HAP-1 (cell line): ENCODE measurements at places on chromosomes 4 and X.

GRCh38 chrX:123731987-123732669, 724 bp downstream of the THOC2 start:
- no peak for DNase-seq

- DNase-seq: no peak
Observed at GRCh38 chr4:149574971-149575370, 240.7 kb downstream of the IQCM start.

DNA sequence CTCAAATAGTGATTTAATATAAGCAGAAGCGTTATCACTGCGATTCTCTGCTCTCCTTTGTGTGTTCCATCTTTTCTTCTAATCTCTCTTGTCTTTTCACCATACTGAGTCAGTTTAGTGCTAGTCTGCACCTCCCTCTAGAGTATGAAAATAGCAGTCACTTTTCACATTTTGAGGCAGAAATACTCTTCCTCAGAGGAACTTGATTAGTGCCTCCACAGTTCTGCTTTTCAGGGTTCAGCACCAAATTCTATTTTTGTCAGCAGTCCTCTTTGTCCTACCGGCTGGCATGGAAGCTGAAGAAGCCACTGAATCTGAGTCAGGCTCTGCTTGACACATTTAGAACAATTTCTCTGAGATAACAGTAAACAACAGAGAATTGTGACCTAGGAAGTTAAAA, 49.7 kb upstream of the ANKRD17 start:
- DNase-seq: no peak

DNA sequence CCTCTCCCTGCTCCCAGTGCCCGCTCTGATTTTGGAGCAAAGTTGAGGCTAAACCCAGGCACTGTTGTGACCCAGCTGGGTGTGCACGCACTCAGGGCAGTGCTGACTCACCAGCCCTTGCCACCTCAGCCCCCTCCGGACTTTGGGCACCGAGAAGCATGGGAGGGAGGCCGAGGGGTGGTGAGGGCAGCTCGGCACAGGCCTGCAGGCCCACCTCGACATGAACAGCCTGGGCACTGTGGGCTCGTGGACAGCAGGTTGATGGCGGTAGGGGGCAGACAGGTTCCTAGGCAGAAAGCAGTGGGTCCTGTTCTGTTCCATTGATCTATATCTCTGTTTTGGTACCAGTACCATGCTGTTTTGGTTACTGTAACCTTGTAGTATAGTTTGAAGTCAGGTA, 30.9 kb downstream of the TIGD4 start:
- DNase-seq: no peak

DNA sequence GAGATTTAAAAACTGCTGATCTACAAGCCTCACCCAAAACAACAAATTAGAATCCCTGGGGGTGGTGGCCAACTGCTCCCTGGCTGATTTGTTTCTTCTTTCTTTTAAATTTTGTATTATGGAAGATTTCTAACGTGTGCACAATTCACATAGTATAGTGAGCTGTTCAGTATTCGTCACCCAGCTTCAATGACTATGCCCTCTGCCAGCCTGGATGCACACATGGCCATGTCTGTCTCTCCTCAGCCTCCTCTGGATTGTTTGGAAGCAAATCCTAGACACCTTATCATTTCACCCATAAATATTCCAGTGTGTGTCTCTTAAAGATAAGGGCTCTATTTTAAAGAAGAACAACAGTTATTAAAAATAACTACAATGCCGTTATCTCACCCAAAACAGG, 61.9 kb downstream of the PDGFRA start:
- DNase-seq: no peak

- DNase-seq: no peak
Observed at GRCh38 chrX:140433582-140433981, 71.3 kb downstream of the SOX3 start.
